Activated naive CD8-positive, alpha-beta T cell treated with anti-CD3 and anti-CD28 coated beads, Interleukin-2, amount 50 U/mL, for 24 hours (primary cell): ENCODE measurements at places on chromosomes 16 and 17.

DNA sequence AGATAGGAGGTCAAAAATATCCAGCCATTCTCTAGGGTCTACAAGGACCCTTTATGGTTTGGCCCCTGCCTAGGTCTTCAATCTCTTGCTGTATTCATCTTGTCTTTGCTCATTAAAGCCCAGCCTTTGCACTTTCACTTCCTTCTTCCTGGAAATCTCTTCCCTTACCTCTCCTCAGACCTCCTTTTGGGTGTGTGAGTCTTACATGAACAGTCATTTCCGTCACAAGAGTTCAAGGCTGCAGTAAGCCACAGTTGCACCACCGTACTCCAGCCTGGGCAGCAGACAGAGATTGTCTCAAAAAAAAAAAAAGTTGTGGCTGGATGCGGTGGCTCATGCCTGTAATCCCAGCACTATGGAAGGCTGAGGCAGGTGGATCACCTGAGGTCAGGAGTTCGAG lies 6.0 kb upstream of the ATP1B2 start:
- DNase-seq: no peak

GRCh38 chr16:54627616-54628015 lies 303.0 kb upstream of the IRX5 start:
- DNase-seq: no peak

DNA sequence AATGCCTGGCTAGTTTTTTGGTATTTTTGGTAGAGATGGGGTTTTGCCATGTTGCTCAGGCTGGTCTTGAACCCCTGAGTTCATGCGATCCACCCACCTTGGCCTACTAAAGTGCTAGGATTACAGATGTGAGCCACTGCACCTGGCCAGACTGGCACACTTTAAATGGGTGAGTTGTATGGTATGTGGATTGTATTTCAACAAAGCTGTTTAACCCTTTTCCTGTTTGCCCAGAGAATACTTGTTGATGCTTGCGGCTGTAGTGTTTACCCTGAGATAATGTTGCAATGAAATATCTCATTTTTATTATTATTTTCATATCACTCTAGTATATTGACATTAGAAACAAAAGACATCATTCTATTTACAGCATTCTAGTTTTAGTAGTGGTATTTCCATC lies 17.1 kb upstream of the TMEM94 start:
- no peak for DNase-seq

DNA sequence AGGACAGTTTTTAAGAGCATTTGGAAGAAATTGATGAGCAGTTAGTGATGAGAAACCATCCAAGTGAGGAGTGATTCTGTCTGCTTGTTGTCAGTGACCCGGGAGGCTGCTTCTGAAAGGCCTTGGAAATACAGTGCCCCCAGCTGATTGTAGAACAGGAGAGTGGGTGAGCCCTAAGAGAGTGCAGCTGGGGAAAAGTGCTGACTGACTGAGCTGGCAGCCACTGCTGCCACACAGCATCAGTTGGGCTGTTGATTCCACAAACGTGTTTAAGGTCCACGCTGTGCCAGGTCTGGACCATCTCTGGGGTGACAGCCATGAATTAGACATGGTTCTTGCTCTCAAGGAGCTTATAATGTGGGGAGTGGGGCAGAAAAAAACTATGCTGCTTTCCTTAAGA lies 18.9 kb downstream of the NUP93 start:
- no peak for DNase-seq

- no peak for DNase-seq
These were observed 12.1 kb upstream of the POLR3E start for GRCh38 chr16:22285080-22285479.

GRCh38 chr17:33637534-33637933 lies 344.4 kb upstream of the ASIC2 start:
- DNase-seq: no peak

- no peak for DNase-seq
These were observed 10.8 kb upstream of the P2RX1 start for GRCh38 chr17:3926860-3927627.

GRCh38 chr16:4613636-4614570 lies 785 bp downstream of the UBALD1 start:
- peak; percentile 49 for DNase-seq

GRCh38 chr17:48313096-48313755 lies 116.8 kb downstream of the SKAP1 start:
- no peak for DNase-seq

DNA sequence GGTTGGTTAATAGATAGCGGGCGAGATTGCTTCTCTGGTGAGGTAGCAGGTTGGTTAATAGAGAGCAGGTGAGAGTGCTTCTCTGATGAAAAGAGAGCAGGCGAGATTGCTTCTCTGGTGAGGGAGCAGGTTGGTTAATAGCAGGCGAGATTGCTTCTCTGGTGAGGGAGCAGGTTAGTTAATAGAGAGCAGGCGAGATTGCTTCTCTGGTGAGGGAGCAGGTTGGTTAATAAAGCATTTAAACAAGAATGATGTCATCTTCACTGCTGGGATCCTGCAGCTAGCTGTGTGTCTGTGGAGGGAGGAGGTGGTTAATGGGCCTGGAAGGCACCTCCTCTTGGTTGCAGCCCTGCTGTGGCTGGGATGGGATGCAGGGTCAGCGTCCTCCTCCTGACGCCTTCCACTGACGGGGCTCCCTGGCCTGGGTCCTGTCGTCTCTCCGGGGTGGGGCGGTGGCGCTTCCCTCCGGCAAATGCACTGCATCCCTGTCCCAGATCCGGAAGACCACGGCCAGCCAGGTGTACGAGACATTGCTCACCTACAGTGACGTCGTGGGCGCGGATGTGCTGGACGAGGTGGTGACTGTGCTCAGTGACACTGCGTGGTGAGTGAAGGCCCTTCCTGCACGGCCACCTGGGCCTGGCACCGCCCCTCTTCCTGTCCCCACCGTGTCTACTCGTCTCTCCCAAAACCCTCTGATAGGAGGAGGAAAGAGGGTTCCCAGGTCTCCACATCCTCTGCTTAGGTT lies 99.2 kb upstream of the ZNF750 start:
- no peak for DNase-seq

GRCh38 chr17:35002876-35003551 lies 22.7 kb downstream of the LIG3 start:
- DNase-seq: no peak

- no peak for DNase-seq
These were observed 6.0 kb downstream of the POLR2A start for GRCh38 chr17:7490144-7490543.

- no peak for DNase-seq
These were observed 24.6 kb downstream of the LLGL2 start for GRCh38 chr17:75550139-75550465.

DNA sequence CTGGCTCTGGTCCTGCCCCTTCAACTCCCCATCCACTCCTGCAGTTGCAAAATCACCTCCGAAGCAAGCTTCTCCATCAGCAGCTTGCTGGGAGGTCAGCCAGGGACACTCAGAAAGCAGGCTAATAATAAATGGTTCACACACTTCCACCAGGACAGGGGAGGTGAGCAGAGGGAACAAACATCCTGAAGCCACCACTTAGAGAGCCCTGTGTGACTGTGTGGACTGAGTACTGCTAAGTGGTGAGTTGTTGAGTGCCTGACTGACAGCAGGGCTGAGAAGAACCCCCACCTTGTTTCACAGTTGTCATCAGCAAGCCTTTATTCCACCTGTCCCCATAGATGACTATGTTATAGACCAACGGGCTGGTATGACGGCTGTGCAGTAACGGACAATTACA lies 213.9 kb downstream of the CBLN1 start:
- no peak for DNase-seq

DNA sequence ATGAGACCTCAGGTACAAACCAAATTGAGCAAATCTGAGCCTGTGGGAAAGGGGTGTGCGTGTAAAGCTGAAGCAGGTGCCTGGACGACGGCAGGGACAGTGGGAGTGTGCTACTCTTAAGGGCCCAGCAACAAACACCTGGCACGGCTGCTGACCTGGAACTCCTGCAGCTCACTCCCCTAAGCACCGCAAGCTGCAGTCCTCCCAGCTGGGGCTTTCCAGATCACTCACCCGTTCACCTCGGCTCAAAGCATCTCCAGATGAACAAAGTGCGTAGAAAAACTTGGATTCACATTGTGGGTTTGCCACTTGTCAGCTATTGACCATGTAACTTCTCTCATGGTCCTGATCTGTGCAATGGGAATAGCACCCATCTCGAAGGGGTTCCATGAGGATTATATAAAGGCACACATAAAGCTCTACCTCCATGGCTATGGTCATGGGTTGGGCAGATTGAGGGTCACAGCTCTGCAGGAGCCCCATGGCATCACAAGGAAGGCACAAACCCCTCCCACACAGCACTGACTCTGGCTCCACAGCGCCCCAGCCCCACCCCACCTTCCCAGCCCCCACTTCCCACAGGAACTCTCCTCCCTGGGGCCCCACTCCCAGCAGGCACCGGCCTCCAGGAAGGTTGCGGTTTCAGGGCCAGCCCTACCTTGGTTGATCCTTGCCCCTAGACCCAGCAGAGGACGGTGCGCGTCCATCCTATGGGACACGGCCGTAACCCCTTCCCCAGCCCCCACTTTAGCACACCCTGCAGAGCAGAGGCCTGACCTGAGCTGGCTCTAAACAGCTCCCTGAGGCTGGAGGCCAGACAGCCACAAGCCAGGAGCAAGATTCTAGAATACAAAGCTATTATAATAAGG lies 21.9 kb downstream of the ST3GAL2 start:
- DNase-seq: no peak

GRCh38 chr17:43020789-43021740 lies 1.1 kb downstream of the VAT1 start:
- no peak for DNase-seq

DNA sequence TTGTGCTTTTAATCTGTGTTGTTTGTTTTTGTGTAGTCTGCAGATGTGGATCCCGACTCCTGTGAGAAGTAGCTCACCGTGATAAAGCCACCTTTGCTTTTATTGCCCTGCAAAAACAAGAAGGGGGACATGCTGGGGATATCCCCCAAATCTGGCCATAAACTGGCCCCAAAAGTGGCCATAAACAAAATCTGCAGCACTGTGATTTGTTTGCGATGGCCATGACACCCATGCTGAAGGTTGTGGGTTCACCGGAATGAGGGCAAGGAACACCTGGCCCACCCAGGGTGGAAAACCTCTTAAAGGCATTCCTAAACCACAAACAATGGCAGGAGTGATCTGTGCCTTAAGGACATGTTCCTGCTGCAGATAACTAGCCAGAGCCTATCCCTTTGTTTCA lies 15.1 kb downstream of the AHSP start:
- no peak for DNase-seq

DNA sequence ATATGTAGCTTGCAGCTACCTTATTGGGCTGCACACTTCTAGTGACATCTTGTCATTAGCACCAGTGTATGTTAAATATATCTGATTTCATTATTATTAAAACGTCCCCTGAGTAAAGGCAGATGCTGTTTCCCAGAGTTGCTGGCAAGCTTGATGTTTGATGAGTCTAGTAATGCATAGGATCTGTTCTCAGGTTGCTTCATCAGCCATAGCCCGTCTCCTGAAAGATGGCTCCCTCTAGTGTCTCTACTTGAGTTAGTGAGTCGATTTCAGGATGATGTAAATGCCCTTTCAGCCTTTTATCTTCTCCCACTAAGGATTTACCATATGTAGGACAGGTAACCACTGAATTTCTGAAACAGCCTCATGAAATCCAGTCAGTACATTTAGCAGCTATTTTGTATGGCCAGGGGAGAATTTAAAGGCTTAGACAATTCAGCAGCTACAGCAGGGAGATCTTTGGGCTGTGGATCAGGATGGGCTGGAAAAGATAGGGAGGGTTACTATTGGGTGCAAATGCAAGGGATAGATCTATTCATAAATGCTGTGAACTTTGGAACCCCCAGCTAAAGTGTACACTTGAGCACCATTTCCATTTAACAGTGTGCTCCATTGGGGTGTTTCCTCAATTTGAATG lies 376.3 kb downstream of the CNTNAP4 start:
- no peak for DNase-seq

DNA sequence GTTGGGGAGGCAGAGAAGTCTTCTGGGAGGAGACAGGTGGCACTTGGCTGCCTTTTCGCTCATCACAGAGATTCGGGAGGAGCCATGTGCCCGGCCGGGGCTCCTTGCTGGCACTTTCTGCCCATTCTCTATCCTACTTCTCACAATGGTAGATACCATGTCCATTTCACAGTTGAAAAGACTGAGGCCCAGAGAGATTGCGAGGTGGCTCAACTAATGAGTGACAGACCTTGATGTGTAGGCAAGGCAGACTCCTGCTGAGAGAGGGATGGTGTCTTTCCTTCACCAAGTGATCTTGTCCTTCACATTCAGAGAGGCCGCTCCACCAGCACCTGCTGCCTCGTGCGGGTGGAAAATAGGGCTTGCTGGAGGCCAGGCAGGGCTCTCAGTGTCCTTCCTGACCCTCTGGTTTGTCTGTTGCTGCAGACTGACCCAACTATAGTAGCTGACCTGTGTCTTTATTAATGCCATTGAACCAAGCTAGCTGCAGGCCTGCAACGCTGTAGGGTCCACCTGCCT lies 42.1 kb downstream of the MPRIP start:
- DNase-seq: no peak

DNA sequence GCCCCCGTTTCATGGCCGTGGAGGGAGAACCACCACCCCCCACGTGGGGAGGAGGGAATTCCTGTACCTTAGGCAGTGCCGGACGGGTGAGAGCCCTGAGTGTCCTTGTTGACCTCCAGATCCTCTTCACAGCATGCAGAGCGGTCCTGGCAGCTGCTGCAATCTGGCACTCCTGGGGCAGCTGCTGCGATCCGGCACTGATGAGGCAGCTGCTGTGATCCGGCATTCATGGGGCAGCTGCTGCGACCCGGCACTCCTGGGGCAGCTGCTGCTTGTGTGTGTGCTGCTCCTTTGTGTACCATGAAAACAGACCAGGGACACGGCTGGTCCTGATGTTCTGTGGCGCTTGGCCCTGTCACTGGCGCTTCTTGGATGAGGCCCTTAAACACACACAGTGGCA lies 12.8 kb downstream of the ZNF778 start:
- DNase-seq: no peak

DNA sequence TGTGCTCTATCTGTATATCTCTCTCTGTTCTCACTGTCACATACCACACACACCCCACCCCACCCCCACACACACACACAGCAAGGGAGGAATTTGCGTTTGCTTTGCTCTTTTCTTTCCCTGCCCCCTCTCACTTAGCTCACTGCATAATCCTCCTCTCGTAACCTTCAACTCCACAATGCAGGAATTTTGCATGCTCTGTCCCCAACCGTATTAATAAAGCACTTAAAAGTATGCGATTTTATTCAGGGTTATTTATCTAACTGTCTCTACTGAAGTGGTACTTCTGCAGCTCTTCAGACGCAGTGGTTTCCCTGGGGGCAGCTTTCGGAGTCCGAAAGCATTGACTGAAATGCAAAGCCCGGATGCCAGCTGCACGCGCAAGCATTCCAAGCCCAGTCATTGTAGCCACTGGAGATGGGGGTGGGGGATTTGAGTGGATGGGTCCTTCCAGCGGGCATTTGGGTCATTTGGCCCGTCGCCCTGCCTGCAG lies 105.4 kb upstream of the RBFOX1 start:
- DNase-seq: no peak

GRCh38 chr17:80527016-80527645 lies 17.5 kb upstream of the RPTOR start:
- no peak for DNase-seq
